ENCODE measurements at places on chromosomes 3 and 15.

DNA sequence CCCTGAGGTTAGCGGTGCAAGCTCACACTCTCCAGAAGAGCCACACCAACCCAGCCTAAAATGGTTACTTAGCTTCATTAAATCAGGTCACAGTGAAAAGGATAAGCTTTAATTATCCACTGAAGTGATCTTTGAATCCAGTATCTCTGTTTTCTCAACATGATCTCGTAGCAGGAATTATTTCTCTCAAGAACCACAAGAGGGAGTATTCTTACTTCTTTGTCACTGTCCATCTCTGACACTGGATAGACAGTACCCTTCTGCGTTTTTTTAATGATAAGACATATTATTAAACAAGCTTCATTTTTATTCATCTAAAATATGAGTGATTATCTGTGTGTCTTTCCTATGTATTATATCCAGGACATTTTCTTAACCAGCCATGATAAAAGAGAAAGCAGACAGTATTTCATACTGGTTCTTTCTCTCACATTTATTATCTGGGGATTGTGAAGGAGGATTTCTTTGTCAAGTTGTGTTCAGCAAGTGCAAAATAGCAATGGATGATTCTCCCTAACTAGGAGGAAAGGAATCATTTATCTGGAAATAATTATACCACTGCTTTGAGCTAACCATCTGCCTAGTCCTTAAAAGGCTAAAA lies 105.4 kb upstream of the CCDC54 start:
- no peak for DNase-seq

DNA sequence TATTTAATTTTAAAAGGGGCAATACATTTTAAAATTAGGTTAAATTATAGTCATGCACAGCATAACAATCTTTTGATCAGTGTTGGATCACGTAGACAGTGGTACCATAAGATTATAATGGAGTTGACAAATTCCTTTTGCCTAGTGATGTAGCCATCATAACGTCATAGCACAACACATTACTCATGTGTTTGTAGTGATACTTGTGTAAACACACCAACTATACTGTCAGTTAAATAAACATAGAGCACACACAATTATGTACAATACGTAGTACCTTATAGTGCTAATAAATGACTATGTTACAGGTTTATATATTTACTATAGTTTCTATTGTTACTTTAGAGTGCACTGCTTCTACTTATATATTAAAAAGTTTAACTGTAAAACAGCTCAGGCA lies 31.2 kb downstream of the FOXB1 start:
- DNase-seq = no peak

DNA sequence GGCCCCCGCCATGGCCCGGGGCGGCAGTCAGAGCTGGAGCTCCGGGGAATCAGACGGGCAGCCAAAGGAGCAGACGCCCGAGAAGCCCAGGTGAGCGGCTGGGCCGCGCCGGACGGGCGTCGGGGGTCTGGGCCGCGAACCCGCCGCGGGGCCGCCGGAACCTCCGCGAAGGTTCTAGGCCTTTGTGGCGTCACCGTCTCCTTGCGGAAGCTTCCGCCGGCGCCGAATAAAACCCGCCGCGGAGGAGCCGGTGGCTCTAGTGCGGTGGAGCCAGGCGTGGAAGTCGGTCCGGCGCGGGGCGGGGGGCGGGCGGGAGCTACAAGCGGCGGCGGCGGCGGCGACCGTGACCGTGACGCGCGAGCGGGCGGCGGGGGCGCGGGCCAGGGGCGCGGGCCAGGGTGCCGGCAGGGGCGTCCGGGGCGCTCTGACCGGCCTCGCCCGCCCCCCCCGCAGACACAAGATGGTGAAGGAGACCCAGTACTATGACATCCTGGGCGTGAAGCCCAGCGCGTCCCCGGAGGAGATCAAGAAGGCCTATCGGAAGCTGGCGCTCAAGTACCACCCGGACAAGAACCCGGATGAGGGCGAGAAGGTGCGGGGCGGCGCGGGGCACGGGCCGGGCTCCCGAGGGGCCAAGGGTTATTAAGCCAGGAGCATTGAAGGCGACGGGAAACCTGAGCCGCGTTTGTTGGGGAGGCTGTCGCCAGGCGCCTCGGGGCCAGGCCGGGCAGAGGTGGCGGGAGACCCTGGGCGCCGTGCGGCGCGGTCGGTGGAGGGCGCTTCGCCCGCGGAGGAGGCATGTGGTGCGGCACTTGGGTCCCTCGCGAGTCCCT lies at the start of gene DNAJA4:
DNAJA4 (plus strand) TSS at position 259 of the 833 bp plus-strand sequence; CDS start at position 461, 202 bp downstream.
- DNase-seq = peak; percentile 61

GRCh38 chr3:150130404-150131100 lies 159.9 kb upstream of the PFN2 start:
- no peak for DNase-seq

DNA sequence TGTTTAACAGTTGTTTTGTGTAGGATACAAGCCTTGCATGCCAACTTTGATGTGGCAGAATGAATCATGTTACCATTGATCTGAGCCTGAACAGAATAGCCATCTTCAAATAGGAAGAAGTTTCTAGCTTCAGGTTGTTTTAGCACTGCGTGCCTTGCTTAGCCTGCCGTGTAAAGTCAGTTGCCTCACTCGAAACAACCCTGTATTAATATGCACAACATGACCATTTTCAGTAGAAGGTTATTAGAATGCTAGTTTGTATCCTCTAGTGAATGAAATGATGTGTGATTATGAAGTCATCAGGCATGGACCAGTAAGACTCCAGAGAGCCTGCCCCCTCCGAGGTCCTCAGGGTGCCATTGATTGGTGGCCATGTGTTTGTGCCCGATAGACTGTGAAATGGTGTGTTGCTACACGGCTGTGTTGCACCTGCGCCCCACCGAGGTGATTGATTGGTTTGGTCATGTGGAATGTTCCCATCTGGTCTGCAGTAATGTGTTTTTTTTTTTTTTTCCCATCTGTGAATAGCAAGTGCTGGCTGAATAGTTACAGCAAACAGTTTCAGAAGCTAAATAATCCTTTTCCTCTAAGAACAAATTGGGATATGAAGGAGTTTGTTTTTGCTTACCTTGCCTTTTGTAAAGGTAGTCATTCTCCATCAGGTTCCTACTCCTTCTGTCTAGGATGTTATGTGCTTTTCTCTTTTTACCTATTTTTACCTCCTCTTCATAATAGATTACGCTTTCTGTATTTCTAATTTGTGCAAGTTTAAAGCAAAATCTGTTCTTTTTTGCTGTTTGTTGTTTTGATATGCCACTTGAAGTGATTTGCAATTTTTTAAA lies 214.9 kb downstream of the TCF12 start:
- DNase-seq = peak; percentile 42

GRCh38 chr3:15794303-15794771 lies 3.4 kb downstream of the ANKRD28 start:
- DNase-seq = no peak

DNA sequence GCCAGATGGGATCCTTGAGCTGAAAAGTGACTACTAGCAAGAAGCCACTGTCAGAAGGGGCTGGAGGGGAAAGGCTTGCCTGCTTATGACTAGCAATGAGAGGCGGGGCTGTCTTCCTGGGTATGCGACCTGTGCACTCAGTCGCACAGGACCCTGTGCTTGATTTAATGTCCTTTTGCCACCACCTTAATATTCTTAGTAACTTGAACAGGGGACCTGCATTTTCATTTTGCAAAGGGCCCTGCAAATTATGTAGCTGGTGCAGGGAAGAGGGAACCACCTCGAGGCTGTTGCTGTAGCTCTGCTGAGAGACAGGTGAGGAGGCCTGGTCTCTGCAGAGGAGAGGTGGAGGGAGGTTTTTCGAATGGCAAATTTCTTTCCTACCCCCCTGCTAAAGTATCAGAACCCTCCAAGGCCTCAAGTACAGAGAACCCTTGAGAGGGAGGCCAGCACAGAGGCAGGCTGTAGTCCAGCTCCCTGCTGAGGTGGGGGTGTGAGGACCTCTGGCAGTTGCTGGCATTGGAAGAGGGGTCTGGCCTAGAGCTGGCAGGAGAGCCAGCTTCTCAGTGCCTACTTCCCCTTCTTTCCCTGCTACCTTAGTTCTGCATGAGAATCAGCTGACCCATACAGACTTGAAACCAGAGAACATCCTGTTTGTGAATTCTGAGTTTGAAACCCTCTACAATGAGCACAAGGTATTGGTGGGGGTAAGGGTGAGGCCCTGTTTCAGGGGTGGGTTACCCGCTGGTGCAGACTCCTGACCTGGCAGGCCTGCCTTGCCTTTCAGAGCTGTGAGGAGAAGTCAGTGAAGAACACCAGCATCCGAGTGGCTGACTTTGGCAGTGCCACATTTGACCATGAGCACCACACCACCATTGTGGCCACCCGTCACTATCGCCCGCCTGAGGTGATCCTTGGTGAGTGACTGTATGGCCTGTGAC lies 11.4 kb downstream of the CLK3 start:
- no peak for DNase-seq

- no peak for DNase-seq
These were observed 20.4 kb downstream of the BHLHE40 start for GRCh38 chr3:4999531-5000184.

- peak; percentile 18 for DNase-seq
These were observed 22.6 kb upstream of the RBP1 start for GRCh38 chr3:139561959-139562676.

DNA sequence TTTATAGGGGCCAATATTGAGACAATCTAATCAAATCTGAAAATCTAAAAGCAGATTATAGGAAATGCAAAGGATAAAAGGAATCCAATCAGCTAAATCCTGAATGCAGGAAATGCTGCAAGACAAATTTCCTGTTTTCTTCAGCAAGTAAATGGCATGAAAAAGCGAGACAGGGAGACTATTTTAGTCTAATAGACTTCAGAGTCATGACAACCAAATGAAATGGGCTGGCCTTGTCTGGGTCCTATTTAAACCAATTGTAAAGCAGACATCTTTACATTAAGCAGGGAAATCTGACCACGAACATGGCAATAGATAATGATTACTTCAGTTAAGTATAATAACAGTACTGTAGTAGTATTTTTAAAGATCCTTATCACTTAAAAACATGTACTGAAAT lies 2.1 kb downstream of the DBR1 start:
- no peak for DNase-seq

GRCh38 chr15:23912191-23912590 lies 225.1 kb upstream of the NDN start:
- DNase-seq = no peak

- no peak for DNase-seq
These were observed 189.2 kb downstream of the DTWD1 start for GRCh38 chr15:49809894-49810609.

- DNase-seq = no peak
These were observed 66.1 kb downstream of the LRIG1 start for GRCh38 chr3:66434726-66435125.

DNA sequence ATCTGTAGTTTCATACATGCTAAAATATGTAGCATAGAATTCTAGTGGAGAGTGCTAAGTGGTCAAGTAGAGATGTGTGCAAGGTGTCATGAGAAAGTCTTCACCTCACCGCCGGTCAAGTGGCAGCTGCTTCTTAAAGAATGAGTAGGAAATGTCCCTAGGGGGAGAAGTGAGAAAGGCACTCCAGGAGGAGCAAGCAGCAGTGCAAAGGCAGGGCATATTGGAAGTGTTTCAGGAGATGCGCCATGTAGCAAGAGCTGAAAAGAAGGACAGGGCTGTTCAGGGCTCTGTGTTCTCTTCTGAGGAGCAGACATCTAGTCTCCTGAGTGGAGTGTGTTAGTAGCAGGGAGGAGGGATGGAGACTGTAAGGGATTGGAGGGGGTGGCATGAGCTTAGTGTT lies 312.4 kb upstream of the SEMA6D start:
- DNase-seq = no peak

Data from activated naive CD4-positive, alpha-beta T cell treated with anti-CD3 and anti-CD28 coated beads for 36 hours (primary cell).